Dermis microvascular lymphatic vessel endothelial cell (primary cell): ENCODE measurements at places on chromosomes 6 and 20.

GRCh38 chr6:157961153-157961831 is 20.4 kb upstream of the SYNJ2 start:
- DNase-seq: no peak

DNA sequence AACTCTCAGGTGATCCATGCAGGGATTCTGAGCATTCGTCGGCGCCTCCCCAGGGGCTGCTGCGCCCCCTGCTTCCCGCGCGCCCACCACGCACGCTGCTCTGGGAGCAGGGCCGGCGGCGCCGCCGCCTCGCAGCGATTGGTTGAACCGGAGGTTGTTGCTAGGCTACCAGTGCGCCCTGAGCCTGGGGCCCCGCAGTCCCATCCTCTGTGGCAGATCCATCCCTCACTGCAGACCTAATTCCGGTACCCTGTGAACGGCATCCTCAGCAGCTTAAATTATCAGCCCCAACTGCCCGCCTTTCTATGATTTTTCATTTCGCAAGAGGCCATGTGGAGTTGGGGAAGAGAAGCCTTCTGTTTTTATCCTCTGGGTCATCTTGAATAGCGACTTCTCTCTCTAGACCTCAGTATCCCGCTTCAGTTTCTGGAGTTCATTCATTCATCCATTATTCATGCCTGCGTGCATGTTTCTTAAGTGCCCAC is 15.4 kb downstream of the PNPLA1 start:
- DNase-seq: no peak

- DNase-seq: no peak
Measured at GRCh38 chr20:62609811-62610757, 32.2 kb upstream of the SLCO4A1 start.

DNA sequence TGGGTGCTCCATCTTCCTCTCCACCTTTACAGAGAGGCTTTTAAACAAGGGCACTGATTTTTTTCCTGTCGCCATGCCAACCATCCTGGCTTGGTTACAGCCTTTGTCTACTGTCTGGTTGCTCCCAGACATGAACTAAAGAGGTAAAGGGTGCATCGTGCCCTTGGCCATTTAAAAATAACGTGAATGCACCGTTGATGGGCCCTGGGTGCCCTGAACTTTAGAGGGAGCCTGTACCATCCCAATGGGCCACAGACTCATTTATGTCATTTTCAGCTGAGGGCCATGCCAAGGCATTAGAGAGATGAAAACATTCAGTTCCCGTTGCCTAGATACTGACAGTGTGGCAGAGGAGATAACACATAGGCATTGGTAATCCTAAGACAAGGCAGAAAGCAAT is 23.3 kb downstream of the TMC2 start:
- DNase-seq: peak; percentile 4

GRCh38 chr20:57980506-57980905 is 247.9 kb downstream of the ANKRD60 start:
- DNase-seq: no peak

- DNase-seq: no peak
Measured at GRCh38 chr6:160396292-160396691, 48.1 kb downstream of the SLC22A3 start.

DNA sequence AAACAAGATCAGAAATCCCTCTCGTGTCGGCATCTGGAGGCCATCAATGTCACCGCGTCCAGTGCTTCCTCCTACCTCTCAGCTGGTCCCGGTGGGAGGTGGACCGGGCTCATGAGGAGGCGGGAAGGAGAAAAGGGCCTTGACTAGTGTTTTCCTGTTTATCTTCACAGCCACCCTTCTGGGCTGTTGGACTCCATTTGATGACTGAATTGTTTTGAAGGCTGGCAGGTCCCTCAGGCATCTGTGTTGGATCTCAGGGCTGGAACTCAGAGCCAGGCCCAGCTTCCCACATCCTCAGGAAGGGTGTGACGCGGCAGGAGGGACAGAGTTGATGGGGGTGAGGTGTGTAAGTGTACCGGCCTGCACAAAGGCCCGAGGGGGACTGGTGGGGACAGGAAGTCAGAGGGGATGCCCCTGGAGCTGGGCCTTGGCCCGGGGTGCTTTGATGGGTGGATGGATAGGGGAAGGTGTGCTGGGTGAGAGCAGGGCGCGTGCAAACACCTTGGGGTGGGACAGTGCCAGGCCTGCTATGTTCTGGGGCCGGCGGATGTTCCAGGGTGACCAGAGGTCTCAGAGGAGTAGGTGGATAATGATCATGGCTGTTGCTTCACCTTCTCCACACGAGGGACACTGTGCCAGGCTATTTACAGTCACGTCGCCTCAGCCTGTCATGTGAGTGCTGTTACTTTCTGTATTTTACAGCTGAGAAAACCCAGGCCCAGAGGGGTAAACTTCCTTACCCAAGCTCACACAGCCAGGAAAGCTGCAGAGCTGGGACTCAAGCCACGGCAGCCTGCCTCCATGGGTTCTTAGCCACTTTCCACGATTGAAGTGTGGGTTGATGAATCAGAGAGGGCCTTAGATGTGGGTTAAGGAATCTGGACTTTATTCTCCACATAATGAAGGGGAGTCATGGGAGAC is 17.9 kb upstream of the CHMP4B start:
- no peak for DNase-seq

- DNase-seq: no peak
Measured at GRCh38 chr6:51472745-51473487, 614.5 kb downstream of the PKHD1 start.

DNA sequence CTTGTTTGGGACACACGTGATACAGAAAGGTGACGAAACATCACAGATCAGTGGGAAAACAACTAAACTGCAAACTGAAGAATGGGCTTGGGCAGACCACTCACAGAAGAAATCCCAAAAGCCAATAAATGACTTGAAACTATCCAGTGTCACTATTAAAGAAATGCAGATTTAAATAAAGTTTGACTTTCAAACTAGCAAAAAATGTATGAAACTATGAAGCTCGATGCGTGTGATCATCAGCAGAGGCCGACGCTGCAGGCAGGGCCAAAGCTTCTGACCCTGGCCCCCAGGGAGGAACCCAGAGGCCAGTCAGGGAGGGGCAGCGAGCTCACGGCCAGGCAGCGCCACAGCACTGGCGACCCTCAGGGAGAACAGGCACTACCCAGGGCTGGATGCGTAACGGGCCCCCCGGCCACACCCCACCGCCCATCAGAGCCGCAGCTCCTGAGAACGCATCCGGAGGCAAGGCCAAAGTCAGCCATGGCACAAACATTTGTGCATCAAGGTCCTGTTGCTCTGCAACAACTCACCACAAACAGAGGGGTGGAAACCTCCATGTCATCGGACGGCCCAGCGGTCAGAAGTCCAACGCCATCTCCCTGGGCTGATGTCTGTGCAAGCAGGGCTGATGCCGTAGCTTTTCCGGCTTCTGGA is 94.1 kb downstream of the YTHDF1 start:
- no peak for DNase-seq

- peak; percentile 23 for DNase-seq
Measured at GRCh38 chr20:53828682-53829254, 235.1 kb upstream of the ZNF217 start.

DNA sequence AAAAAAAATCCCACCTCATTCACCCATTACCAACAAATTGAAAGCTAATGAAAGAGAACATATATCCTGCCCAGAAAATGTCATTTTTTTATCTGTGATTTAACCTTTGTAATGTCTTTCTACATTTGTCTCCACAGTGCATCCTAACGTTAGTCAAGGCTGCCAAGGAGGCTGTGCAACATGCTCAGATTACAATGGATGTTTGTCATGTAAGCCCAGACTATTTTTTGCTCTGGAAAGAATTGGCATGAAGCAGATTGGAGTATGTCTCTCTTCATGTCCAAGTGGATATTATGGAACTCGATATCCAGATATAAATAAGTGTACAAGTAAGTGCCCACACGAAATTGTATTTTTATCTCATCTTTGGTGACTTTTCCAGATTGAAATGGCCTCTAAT is 30.0 kb downstream of the RSPO3 start:
- no peak for DNase-seq

DNA sequence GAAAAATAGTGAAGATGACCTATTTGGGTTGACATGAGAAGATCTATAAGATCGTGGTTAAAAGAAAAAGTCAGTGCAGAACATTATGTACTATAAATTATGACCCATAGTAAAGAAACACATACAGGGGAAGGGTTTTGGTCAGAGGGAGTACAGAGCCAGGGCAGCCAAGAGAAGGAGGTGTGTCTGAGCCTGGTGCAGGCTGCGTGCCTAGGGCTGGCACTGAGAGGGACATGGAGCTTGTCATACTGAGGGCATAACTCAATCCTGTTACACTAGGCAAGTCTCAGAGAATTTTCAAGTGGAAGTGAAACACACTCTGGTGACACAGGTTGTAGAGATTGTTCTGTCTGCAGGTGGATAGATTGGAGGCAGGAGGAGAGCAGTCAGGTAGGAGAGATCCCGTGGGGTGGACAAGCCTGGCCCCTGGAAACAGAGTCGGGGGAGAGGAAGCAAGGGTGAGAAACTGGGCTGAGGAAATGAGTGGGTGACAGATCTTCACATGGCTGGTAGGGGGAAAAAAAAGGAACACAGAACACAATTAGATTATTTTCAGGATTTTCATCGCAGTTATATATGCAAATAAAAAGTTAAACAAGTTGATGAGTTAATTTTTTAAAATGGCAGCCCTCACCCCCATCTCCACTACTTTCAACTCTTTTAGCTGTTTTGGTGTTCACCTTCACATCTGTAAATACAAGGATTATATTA is 18.5 kb upstream of the RNF39 start:
- no peak for DNase-seq

DNA sequence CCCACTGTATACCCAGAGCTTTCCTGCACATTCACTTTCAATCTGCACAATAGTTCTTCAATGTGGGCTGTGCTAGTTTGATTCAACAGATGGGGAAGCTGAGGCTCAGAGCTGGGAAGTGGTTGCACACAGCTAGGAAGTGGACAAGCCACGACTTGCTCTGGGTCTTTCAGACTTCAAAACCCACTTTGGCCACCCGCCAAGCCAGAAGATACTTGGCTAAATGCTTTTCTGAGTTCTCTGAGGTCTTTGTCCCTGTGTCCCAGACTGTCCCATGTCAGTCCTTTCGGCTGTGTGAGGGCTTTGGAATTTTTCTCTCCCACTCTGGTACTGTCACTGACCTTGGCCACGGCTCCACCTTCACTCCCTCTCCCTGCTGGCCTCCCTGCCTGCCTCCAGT is 10.6 kb downstream of the PDYN start:
- no peak for DNase-seq

DNA sequence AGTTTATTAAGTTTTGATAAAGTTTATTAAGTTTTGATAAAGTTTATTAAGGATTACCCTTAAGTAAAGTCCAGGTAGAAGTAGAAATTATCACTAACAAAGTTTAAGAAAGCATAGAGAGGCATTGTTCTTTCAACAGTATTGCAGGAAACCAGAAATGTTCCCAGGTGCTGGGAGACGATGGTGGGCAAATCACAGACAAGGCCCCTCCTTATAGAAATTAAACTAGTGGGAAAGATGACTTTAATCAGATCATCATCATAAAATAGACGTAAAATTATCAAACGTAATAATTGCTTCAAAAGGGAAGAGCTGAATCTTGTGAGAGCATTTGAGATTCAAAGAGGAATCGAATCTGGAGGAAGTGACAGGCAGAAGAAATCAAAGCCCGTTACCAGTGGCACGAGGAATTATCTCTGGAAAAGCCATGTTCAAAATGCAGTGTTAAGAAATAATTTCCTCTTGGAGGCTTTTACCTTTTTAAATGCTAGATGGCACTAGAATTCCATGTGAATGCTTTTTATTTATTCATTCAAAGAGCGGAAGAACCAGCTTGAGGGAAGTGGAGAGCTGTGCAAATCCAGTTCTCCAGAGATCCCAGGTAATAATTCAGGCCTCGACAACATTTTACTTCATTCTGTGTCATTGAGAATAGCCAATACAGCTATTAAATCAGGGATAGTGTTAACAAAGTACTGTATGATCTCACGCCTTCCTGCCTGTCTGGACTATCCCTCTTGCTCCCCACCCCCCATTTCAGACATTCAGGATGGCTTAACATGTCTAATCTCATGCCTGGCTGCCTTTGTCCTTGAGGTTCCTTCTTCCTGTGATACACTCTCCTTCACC is 1.0 kb upstream of the APMAP start:
- peak; percentile 53 for DNase-seq

GRCh38 chr6:31888276-31889258 is 8.9 kb downstream of the EHMT2 start:
- DNase-seq: peak; percentile 18

DNA sequence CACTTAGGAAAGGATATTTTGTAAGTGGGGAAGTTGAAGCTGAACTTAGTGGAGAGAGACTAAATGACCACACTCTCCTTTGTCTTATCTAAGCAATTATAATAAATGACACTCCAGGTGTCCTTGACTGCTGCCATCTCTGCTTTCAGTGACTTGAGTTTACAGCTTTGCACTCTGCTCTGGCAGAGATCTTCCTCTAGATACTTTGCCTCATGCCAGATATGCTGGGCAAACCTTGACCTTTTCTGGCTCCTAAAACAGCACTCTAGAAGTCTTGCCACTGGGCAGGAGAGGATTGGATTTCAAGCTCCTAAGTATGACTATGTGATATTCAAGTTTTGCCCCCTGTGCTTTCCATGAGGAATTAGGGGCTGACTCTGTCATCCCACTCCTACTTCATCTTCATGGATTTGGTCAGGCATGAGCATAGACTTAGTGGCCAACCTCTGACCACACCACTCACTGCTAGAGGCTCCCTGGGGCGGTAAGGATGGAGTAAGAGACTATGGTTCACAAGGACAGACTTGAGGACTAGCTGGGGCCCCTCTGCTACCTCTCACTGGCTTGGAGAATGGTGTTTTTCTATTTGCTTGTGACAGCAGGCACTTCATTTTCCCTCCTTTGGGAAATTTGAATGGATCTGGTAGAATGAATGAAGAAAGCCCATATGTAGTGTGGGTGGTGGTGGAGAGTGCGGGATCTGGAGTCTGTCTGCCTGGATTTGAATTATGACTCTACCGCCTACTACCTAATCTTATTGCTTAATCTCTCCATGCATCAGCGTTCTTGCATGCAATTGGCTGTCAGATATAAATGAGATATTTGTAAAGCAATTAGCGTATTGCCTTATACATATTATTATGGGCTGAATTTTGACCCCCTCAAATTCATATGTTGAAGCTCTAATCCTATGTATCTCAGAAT is 191.4 kb downstream of the REV3L start:
- DNase-seq: no peak

- no peak for DNase-seq
Measured at GRCh38 chr20:54153041-54153327, 20.8 kb downstream of the CYP24A1 start.

DNA sequence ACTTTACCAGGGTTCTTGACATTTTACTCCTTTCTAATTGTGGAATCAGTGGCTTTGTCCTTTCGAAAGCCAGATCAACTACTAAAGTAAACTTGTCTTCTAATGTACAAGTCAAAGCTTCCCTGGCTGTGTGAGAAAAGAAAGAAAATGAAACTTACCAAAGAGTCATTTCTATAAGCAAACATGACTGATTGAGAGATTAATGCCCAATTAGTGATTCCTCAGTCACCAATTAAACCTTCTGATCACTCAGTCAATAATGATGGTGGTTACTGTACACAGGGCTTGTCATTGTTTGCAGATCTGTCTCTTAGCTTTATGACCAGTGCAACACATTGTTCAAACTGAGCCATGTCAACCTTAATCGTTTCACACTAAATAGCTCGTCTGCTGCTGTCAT is 1168.4 kb upstream of the CITED2 start:
- DNase-seq: no peak

- DNase-seq: no peak
Measured at GRCh38 chr6:74467533-74468215, 738.2 kb downstream of the COL12A1 start.

- no peak for DNase-seq
Measured at GRCh38 chr20:46977909-46978588, 83.4 kb downstream of the EYA2 start.

- DNase-seq: no peak
Measured at GRCh38 chr6:12927746-12928145, 211.2 kb downstream of the PHACTR1 start.
